ENCODE measurements at places on chromosomes 13 and 19.

DNA sequence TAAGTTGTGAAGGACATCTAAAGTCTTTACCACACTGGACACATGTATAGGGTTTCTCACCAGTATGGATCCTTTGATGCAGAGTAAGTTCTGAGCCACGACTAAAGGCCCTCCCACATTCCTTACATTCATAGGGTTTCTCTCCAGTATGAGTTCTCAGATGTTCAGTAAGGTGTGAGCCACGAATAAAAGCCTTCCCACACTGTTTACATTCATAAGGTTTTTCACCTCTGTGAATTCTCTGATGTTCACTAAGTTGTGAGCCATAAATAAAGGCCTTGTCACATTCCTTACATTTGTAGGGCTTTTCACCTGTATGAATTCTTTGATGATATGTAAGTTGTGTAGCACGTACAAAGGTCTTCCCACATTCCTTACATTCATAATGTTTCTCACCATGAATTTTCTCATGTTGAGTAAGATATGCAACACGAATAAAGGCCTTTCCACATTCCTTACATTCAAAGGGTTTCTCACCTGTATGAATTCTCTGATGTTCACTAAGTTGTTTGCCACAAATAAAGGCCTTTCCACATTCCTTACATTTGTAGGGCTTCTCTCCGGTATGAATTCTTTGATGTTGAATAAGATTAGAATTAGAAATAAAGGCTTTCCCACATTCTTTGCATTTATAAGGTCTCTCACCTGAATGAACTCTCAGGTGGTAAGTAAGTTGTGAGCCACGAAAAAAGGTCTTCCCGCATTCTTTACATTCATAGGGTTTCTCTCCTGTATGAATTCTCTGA, 29.8 kb downstream of the ZNF571 start:
- DNase-seq, result no peak

GRCh38 chr19:497869-498510, 1.7 kb downstream of the MADCAM1 start:
- DNase-seq, result no peak

DNA sequence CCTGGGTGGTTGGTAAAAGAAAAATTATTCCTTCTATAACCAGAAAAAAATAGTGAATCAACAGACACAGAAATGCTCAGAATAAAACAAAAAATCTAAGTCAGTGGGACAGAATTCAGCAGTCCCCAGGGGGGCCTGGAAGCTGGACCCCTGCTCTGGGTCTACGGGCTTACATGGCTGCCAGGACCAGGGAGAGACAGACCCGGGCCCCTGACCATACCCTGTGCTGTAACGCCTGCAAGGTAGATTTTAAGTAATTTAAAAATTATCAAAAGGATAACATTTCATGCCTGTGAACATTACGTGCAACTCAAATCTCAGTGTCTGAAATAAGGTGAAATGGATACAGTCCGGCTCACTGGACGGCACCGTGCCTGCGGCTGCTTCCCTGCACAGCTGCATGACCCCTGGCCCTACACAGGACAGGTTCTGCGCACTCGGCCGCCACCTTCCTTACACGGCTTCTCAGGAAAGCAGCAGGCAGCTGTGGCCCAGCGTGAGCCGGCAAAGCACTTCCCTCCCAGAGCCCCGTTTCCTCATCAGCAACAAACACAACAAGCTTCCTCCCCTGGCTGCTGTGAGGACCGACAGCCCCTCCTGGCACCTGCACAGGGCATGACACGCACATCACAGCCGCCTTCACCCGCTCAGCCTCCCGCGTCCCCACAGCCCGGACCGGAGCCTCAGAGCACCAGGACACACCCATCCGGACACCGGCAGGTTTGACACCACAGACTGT, 22.2 kb downstream of the RASA3 start:
- DNase-seq, result peak; percentile 24

DNA sequence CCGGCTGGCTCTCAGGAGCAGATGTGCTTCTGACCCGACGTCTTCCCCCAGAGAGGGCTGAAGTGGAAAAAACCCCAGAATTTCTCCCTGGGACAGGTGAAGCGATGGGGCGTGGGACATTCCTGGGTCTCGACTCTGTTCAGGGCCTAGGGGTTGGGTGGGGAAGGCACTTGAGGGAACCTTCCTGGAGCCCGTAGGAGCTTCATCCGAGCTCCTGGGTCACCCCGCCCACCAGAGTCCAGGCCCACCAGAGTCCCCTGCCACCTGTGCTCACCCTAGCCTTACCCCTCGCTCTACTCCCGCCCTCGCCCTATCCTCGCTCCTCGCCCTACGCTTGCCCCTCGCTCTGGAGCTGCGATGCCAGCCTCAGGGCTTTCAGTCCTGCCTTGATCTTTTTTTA, 23.2 kb downstream of the EPN1 start:
- DNase-seq, result no peak

DNA sequence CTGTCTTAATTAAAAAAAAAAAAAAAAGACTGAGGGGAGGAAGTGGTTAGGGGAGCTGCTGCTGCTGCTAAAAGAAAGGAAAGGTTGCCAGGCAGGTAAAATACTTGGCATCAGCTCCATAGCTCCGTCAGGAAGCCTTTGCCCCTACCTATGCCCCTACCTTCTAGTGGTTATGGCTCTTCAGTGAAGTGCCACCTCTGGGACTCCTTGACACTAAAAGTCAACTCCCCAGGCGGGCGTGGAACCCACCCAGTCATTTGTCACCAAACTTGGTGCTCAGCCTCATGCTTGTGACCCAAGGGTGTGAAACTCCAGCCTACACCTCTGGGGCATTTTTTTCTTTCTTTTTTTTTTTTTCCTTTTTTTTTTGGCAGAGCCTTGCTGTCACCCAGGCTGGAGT, 4.9 kb upstream of the NECTIN2 start:
- no peak for DNase-seq

GRCh38 chr13:41018602-41018948, 541 bp downstream of the ELF1 start:
- DNase-seq, result no peak

GRCh38 chr19:5911366-5911765, 2.7 kb upstream of the CAPS start:
- no peak for DNase-seq

- no peak for DNase-seq
Observed at GRCh38 chr19:40223135-40223822, 3.2 kb downstream of the CCNP start.

DNA sequence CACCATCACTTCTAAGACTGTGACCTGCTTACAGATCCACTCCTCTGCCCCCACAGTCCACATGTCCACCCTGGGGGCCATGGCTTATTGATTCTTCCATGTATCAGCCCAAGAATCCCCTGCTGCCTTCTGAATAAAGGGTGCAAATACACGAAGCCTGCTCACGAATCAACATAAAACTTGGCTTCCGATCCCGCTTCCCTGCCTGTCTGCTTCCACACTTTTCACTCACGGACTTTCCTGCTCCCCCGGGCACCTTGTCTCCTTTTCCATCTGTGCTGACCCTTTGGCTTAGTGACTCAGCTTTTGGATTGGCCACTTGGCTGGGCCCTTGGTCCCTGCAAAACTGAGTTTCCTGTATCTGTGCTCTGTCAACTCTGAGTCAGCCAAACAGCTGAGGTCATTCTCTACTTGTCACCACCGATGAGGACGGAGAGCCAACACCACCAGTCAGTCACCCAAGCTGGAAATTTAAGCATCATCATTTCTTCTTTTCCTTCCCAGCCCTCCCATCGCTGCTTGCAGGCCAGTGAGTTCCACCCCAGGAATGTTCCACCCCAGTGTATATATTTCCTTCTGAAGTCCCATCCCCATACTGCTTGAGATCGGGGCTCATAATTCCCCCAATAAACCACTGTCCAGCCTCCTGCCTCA, 11.4 kb upstream of the USP12 start:
- no peak for DNase-seq

DNA sequence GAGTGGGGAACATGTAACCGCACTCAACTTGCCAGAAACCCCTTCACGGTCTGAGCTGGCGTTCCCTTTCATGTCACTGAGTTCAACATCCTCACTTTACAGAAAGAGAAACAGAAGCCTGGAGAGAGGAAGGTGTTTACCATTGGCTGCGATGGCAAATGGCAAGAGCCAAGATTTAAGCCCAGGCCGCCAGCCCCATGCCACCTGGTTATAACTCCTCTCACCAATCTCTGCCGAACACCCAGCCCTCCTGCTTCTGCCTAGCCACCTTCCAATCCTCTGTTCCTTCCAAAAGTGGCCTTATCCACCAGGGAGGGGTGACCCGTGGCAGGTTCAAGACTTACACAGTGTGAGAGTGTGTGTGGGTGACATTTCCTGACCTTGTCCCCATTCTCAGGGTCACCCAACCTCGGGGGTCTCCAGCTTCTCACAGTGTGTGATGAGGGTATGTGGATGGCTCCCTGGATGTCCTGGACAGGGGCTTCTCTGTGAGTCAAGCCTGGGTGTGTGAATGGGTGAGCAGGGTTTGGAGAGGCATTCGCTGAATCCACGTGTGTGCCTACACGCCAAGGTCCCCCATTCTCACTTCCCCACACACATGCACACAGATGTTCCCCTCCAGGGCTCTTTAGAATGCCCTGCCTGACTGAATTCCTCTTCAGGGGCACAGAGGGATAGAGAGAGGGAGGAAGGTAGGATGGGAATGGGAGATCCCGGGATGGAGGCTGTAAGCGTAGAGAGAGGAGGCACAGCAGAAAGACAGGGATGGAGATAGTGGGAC, 1.2 kb downstream of the CADM4 start:
- DNase-seq, result peak; percentile 59

GRCh38 chr19:56105090-56105701, 15.9 kb downstream of the ZNF787 start:
- DNase-seq, result peak; percentile 71

GRCh38 chr13:112617754-112618375, 29.9 kb upstream of the TUBGCP3 start:
- no peak for DNase-seq
